ENCODE measurements at places on chromosomes 13 and 19.

DNA sequence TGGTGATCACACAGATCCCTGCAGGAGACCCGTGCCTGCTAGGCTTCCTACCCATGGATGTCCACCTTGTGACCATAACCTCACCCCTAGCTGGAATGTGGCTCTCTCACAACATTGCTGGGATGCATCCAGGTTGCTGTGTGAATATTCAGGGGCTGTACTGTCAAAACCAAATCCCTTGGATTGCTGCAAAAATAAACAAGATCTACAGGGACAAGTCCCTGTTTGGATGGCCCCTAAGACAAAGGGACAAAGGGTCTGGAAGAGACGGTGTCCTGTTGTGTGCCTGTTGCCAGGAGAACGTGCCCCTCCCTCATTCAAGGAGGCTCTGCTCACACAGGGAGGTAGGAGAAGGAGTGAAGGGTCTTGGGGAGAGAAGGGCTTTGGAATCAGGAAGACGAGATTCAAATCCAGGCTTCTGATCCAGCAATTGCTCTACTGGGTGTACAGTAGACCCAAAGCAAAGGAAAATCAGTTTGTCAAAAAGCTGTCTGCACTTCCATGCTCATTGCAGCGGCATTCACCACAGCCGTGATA is 89.2 kb upstream of the WASF3 start:
- no peak for DNase-seq

GRCh38 chr19:31296741-31297390 is 52.4 kb downstream of the TSHZ3 start:
- DNase-seq = no peak

GRCh38 chr13:103487841-103488240 is 421.6 kb upstream of the SLC10A2 start:
- no peak for DNase-seq

- DNase-seq = no peak
Measured at GRCh38 chr19:38062959-38063761, 156.2 kb downstream of the SIPA1L3 start.

DNA sequence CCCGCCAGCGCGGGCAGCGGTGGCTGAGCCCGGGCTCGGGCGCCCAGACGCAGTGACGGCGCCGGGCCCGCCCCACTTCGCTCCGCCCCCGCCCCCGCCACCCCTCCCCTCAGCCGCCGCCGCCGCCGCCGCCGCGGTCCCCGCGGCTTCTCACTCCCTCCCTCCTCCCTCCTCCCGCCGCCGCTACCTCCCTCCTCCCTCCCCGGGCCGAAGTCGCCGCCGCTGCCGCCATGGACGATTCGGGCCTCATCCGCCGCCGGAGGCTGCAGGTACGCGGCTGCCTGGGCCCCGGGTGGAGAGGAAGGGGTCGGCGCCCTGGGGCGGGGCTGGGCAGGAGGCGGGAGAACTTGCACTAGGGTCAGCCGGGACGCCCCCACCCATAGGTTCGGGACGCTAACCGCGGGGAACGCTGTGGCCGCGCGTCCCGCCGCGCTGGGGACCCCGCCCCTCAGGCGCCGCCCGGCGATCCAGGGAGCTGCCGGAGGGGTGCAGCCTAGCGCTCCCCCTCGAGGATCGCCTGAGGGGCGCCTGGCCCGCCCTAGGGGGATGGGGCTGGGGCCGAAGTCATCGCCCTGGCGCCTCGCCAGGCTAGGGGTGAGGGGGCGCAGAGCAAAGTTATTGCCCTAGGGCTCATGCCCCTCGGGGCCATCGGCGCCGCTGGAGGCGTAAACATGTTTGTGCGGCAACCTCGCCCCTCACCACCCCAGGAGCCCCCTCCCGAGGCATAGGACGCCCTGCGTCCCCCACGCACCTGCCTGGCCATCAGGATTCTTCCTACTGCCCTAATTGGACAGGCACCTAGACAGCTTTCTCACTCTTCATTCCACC is 427 bp downstream of the RTBDN start:
- DNase-seq = no peak

GRCh38 chr13:94009701-94010100 is 469.8 kb downstream of the DCT start:
- DNase-seq = peak; percentile 25

GRCh38 chr13:108439556-108439955 is 170.0 kb downstream of the TNFSF13B start:
- no peak for DNase-seq

DNA sequence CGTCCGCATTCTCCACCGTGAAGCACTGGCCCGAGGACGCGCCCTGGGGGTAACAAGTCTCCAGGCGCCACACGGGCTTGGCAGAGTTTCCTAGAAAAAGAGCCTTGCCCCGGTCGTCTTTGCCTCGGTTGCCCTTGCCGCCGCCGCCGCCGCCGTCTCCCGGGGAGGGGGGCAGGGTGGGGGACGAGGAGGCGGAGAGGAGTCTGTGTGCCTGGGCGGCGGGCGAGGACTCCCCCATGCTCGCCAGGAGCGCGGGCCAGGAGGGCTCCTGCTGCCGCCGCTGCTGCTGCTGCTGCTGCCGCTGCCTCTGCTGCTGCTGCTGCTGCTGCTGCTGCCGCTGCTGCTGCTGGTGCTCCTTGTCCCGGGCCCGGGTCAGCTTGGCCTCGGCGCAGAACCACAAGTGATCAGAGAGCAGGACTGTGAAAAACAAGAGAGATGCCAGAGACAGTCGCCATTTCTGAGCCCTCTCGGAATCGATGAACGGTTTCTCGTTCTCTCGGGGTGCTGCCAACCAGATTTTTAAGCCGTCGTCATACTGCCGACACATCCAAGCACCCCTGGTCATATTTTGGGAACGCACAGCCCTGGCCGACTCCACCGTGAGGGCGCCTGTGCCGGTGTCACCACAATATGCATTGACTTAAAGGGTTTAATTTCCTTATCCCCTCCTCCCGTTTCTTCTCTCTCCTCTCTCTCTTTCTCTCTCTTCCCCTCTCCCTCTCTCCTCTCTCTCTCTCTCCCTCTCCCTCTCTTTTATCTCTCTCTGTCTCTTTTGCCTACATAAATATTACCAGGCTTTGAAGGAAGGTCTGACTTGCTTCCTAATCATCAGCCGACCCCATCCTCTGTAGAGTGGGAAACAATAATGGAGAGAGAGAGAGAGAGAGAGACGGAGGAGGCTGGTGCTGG is 349.1 kb downstream of the LIG4 start:
- DNase-seq = no peak

DNA sequence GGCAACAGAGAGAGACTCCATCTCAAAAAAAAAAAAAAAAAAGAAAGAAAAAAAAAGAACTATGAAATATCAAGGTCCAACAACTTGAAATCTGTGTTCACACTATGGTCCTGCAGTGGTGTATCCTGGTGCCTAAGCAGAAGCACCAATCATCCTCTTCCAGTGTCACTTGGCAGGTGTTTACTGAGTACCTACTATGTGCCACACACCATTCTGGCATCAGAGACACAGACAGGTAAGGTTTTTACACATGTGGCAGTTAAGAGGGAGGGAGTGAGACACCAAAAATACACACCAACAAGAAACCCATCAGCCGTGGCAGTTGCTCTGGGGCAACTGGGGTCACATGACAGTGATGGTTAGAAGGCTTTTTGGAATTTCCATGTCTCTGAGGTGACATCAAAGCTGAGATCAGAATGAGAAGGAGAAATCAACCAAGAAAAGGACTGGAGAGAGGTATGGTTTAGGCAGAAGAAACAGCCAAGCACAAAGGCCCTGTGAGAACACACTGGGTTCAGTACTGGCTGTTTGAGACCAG is 17.6 kb downstream of the PBX4 start:
- DNase-seq = no peak

DNA sequence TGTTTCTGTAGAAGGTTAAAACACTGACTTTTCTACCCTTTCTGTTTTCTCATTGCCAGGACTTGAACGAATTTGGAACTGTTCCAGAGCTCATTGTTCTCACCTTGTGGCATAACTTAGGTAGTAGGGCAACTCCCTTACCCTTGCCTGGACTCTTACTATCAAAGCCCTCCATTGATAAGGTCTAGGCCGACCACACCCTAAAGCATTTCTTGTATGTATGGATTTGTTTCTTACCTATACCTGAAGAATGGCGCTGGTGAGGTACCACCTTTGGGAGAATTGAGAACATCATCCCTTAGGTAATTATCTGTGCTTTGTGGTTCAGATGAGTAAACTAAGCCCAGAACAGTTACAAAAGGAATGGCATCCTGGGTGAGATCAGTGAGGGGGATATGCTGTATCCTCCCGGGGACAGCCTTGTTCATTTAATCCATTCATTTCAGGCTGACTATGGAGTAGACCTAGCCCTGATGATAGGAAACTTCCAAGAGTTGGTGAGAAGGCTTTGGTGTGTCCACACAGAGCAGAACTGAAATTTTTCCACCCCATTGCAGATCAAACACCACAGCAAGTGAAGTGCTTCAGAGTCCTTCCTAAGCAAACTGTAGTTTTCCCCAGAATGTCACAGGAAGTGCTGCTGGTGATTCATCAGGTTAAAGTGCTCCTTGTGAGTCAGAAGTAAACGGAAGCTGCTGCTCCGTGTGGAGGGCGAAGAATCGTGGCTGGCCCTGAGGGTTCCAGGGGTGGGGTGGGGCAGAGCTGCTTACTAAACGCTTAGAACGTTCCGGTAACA is 113.0 kb downstream of the TEX26 start:
- DNase-seq = peak; percentile 72

DNA sequence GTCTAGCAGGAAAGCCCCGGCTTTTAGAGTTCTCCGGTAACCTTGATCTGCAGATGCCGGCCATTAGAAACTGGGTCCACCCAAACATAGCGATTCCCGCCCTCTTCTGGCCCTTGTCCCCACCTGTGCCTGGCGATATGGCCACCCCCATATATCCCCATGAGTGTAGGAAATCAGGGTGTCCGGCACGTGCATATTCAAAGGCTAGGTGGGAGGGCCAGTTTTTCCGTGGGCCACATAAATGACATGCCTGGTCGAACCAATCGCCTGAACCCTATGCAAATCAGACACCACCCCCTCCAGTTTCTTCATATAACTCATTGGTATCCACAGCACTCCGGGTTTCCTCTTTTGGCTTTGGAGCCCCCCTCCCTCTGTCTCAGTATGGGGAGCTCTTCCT is 37.4 kb downstream of the ERICH4 start:
- no peak for DNase-seq

Data from fibroblast of skin of left quadriceps (primary cell).